ENCODE measurements at places on chromosomes 11 and 22.

DNA sequence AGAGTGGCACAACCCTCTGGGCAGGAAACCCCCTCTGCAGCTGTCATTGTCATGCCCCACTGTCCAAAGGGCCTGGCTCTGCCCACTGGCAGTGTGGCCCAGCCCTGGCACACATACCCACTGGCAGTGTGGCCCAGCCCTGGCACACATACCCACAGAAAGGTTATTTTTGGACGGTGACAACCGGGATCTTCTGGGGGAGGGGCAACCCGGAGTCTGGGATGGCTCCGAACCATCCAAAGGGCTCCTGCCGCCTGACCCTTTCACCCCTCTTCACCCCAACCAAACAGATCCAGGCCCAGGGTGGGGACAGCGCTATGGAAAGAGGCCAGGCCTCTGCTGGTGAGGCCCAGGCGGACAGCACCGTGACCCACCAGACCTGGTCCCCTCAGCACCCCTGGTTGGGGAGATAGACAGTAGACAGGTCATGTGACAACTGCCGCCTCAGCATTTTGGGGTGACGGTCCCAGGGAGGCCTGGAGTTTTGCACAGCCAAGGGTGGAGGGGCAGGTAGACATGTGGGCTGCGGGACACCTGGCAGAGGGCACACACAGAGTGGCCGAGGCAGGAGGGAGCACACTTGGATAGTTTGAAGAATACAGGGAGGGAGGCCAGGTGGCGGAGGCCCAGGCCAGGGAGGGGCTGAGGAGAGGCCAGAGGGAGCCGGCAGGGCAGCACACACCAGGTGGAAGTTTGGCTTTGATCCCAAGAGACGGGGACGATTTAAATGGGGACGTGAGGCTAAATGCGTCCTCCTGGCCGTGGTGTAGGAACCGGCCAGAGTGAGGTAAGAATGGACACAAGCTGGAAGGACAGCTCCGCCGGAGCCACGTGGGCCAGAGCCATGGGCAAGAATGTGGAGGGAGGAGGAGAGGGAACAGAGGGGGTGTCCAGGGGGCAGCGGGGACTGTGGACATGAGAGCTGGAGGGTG is 2.9 kb downstream of the MAPK12 start:
- DNase-seq = no peak

DNA sequence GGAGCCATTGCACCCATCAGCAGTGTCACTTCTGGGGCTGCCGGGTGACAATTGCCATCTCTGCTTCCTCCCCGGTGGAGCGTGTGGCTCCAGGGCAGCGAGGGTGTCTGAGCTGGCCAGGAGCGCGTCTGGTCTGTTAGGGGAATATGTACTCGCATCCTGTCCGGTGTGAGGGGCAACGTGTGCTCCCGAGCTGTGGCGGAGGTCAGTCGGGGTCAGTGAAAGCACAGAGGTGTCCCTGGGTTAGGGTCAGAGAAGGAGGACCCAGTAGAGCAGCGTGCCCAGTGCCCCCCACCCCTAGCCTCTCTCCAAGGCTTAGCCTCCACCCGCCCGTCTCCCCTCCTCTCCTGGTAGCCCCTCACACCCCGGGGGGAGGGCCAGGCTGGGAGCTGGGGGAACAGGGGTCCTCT is 1.5 kb downstream of the CLCF1 start:
- DNase-seq = no peak

DNA sequence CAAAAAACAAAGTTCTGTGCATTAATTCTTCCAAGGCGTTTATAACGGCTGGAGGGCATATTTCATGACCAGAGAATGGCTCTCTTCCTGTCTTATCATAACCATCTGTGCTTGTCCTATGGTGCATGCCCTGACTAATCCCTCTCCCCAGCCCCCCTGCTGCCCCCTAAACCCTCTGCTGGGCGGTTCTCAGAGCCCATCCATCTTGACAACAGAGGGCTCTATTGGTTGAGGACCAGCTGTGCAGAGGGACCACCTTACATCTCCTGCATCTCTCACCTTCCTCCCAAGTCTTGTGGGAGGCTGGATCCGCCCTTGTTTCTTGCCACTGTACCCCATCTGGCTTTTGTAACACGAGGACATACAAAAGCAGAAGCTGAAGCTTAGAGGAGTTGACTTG is 282.1 kb downstream of the MIAT start:
- no peak for DNase-seq

GRCh38 chr11:17807034-17807433 is 72.5 kb downstream of the KCNC1 start:
- DNase-seq = no peak

- DNase-seq = peak; percentile 68
Measured at GRCh38 chr11:64448599-64449380, 89.8 kb downstream of the RPS6KA4 start.

DNA sequence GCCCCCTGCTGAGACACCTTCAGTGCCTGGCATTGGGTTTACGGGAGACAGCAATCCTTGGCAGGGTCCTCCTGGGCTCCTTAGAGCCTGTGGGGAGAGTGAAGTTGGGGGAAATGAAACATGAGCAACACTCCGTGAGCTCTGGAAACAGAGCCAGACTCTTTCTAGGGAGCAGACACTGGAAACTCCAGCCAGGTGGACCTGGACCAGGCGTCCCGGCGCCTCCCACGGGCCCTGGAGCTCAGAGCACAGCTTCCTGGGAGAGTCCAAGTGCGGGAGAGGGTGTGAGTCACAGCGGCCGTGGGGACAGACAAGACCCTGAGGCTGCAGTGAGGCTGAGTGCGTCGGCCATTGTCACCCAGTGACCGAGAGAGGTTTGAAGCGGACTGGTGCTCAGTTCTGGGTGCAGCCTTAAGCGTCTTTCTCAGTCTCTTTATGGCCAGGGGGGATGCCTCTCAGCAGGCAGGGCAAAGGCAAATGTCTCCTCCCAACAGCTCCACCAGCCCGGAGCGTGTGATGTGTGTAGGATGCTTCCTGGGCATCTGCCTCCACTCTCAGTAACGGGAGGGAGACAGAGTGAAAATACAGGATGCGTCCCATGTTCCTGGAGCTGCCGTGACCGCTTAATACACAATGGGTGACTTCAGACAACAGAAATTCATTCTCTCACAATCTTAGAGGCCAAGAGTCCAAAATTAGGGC is 399.2 kb downstream of the SHANK2 start:
- DNase-seq = no peak

GRCh38 chr11:18332302-18332701 is 9.9 kb downstream of the GTF2H1 start:
- no peak for DNase-seq

GRCh38 chr11:72081821-72082453 is 1.3 kb downstream of the LRRC51 start:
- peak; percentile 30 for DNase-seq

DNA sequence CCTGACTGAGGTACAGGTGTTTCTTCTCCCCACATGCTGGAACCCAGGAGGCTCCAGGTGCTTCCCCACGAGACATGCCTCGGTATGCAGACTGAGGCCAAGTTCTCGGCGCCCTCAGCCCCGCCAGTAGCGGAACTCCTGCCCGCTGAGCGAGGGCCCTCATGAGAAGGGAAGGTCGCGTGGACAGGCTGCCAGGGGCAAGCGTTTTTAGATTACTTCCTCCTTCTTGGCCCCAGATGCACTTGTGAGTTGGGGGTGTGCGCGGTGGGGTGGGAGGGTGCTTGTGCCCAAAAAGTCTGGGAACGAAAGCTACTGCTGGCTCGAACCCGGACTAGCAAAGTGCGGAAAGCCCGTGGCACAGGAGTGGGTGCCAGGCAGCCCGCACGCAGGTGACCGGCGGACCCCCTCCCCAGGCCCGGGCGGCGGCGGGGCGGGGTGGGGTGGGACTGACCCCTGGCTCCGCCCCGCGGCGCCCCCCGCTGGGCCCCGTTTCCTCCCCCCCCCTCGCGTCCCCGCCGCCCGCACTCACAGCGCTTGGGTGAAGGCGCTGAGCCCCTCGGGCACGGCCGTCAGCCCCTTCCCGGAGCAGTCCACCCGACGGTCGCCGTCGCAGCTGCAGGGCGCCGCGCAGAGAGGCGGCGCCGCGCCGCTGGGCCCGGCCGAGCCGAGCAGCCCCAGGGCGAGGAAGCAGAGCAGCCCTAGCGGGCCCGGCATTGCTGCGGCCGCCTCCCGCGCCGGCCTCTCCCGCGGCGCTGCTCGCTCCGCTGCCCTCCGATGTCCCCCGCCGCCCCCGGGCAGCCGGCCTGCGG is 797 bp downstream of the LGR4 start:
- DNase-seq = peak; percentile 14

DNA sequence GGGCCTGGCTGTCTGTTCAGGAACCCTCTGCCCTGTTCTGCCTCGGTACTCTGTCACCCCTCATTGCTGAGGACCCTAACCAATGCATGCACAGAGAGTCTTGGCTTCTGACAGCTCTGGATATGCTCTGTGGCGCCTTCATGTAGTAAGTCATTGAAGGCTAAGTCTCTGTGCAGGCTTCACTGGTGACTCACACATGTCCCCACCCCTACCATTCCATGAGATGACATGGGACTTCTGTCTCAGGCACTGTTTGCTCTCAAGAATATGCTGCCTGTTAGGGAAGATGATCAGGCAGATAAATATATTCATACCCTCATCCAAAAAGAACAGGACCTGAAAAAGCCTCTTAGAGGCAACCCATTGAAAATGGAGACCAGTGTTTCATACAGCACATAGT is 43.6 kb upstream of the HORMAD2 start:
- DNase-seq = no peak

GRCh38 chr11:79094616-79095015 is 346.2 kb downstream of the TENM4 start:
- no peak for DNase-seq

DNA sequence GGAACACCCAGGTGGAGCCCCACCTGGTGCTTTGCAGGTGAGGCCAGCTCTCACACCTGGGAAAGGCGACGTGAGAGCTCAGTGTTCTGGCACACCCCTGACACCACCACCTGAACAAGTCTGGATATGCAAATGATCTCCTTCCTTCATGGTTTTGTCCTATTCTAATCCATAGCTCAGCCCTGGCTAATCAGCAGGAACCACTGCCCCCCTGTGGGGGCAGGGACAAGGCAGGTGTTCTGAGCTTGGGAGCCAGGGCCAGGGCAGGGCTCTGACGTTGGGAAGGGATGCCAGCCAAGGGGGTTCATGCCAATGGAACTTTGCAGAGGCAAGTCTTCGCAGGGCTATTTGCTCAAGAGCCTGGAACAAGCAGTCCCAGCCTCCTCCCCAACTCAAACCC is 144.2 kb downstream of the TRIM29 start:
- peak; percentile 48 for DNase-seq

- DNase-seq = peak; percentile 77
Measured at GRCh38 chr11:63916837-63917691, at the start of gene RCOR2. Gene RCOR2, minus strand, starts transcription at chr11:63917164. Its CDS starts 708 bp downstream, at chr11:63916456.

DNA sequence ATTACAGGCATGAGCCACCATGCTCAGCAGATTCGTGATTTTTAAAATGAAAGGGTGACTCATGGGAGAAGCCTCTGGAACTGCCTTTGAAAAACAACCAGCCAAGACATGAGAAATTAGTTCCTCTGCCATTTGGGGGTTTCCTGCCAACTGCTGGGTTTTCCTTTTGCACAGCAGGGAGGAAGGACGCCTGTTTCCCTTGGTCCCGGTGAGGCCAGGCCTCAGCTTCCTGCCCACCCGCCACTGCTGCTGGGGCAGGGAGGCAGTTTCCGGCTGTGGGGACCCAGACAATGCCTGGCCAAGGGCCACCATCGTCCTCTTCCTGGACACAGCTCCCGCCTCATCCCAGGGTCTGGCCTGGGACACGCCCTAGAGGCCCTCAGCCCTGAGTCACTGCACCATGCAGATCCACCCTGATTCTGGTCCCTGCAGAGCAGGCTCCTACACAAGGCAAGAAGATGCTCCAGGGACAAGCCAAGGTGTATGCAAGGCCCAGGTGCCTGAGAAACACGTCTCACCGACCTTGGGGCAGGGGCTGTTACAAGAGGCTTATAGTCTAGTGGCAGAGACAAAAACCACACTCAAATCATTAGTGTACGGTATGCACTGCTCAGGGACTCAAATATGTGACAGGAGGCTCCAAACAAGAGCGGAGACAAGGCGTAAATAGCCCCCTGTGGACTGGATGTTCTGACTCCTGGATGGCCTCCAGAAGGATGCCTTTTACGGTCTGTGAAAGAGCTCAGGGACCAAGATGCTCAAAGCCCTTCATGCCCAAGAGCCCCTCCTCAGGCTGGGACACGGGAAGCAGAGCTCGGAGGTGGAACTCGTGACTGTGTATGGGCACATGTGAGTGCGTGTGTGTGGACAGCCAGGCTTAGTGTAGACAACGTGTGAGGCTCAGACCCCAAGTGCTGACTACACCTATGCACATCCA is 10.0 kb downstream of the PPM1F start:
- no peak for DNase-seq

- DNase-seq = no peak
Measured at GRCh38 chr11:30753994-30754393, 167.8 kb upstream of the MPPED2 start.

GRCh38 chr11:13380731-13381130 is 82.3 kb downstream of the BTBD10 start:
- DNase-seq = no peak

- DNase-seq = no peak
Measured at GRCh38 chr22:42721045-42721434, 370 bp upstream of the A4GALT start.

DNA sequence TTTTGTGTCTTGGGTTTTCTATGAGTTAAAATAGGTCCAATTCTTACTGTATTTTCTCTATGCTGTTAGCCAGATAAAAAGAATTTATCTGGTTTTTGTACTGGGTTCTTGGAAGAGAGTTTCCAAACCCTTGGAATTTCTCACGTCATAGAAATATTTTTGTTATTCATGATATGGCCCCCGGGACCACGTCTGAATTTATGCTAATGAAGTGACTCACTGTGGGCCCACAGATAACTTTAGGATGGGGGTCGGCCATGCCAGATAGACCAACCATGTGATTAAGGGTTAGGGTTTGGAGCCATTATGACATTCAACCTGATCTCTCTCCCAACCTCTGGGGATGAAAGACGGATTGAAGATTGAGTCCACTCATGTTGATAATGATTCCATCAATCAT is 35.6 kb upstream of the DDI1 start:
- no peak for DNase-seq

DNA sequence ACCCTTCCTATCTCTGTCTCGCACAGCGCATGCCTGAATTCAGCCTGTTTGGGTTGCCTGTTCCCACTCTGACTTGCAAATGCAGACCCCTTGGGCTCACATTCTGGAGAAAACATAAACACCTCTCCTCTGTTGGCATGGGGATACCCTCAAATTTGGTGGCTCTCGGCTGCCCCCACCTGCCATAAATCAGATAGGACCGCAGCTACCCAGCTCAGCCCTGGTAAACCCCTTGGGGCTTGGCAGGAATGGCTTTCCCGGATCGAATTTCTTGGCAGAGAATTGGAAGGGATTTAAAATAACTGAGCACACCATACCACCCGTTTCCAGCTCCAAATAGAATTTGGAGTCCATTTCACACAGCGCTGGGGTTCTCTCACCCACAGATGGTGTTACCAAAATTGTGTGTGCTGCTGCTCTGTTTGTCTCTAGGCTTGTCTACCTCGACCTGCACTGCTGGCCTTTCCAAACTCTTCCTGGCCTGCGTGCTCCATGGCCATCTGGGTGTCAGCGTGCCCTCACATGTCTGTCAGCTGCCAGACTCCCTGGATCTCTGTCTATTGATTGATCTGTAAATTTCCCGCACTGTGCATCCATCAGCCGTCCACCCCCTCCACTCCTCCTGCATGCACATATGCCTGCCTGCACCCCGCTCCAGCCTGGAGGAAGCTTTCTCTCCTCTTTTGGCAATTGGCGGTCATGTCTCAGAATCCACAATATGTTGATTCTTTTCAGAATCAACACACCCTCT is 134.0 kb downstream of the NTM start:
- DNase-seq = no peak

- peak; percentile 38 for DNase-seq
Measured at GRCh38 chr11:117931971-117932370, 2.8 kb upstream of the TMPRSS13 start.
